ENCODE measurements at places on chromosomes 1 and 21. TPM values are rescaled to one million over a fixed set of nuclear protein-coding genes. Genes with fewer than 3 reads are reported as not detected.
A peak's percentile ranks its signal among the peaks of the same experiment; 100 is the strongest.

- DNase-seq: peak; percentile 76
These were observed 1.9 kb upstream of the SMG7 start for GRCh38 chr1:183470147-183470960.

DNA sequence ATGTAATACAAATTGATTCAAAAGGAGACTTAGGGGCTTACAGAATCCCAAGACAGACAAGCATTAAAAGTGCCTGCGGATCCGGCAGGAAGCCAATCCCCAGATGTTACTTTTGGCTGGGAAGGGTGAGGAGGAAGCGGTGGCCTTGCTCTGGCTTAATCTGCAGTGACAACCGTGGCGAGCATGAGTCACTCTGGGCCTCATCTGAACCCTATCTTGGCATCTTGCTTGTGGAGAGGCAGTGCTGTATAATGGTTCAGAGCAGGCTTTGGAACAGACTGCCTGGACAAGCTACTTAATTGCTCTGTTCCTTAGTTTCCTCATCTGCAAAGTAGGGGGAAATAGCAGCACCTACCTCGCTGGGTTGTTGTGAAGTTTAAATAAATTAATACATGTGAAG is 74.1 kb downstream of the XCL2 start:
- DNase-seq: peak; percentile 71

GRCh38 chr1:66613187-66613586 is 79.2 kb downstream of the SGIP1 start:
- DNase-seq: peak; percentile 27

GRCh38 chr1:4411862-4412261 is 242.5 kb upstream of the AJAP1 start:
- DNase-seq: no peak

- DNase-seq: no peak
These were observed 155.9 kb downstream of the ELAVL4 start for GRCh38 chr1:50264590-50264989.

DNA sequence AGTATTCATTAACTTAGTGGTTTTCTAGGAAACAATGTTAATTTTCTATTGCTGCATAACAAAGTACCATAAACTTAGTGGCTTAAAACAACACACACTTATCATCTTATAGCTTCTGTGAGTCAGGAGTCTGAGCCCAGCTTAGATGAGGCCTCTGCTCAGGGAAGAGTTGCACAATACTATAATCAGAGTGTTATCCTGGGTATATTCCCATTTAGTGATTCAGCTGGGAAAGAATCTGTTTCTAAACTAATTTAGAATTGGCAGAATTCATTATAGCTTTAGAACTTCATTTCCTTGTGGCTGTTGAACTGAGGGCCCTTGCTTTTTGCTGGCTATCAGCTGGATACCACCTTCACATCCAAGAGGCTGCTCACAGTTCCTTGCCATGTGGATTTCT is 515.5 kb downstream of the BRINP3 start:
- no peak for DNase-seq

- peak; percentile 7 for DNase-seq
These were observed 16.2 kb upstream of the LY9 start for GRCh38 chr1:160779626-160780397.

DNA sequence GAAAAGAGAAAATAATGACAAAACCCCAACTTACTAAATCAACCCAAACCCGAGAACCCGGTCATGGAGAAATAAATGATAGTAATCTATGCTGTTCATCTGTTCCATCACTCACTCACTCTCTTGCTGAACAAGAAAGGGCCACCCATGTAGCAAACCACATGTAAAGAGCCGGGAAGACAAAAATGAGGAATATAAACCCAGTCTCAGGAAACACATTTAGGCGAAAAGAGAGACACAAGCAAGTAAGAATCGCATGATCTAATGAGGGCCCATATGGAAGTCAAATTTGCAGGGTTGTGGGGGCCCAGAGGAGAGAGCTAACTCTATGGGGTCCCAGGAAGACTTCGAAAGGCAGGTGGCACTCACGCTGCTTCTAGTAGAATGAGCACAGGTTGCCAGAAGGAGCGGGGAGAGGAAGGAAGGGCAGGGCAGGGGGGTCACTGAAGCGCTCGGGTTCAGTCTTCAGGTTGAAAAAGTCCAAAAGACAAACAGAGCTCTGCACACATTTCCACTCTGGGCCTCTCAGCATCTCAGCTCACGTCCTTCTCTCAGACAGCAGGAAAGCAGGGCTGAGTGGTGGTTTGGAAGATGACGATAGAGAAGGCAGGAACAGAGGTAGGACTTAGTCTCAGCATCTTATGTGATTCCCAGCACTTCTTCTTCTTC is 142.9 kb upstream of the KRTAP19-8 start:
- DNase-seq: no peak

GRCh38 chr1:10693497-10694273 is 102.8 kb downstream of the CASZ1 start:
- DNase-seq: peak; percentile 71

DNA sequence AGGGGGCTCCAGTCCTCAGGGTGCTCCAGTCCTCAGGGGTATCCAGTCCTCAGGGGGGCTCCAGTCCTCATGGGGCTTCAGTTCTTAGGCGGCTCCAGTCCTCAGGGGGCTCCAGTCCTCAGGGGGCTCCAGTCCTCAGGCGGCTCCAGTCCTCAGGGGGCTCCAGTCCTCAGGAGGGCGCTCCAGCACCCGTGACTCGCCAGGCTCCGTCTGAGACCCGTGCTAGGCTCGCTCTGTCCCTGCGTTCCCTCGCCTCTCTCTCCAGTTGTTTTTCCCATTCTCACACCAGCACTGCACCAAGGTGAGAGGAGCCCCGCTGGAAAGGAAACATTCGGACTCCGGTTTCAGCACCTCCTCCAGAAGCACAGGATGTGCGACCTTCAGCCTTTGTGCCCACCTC is 9.4 kb upstream of the OR2M2 start:
- DNase-seq: no peak

- DNase-seq: no peak
These were observed 62.8 kb downstream of the NVL start for GRCh38 chr1:224266915-224267856.

- peak; percentile 97 for DNase-seq
These were observed 496.4 kb downstream of the SETD4 start for GRCh38 chr21:35563885-35564451.

DNA sequence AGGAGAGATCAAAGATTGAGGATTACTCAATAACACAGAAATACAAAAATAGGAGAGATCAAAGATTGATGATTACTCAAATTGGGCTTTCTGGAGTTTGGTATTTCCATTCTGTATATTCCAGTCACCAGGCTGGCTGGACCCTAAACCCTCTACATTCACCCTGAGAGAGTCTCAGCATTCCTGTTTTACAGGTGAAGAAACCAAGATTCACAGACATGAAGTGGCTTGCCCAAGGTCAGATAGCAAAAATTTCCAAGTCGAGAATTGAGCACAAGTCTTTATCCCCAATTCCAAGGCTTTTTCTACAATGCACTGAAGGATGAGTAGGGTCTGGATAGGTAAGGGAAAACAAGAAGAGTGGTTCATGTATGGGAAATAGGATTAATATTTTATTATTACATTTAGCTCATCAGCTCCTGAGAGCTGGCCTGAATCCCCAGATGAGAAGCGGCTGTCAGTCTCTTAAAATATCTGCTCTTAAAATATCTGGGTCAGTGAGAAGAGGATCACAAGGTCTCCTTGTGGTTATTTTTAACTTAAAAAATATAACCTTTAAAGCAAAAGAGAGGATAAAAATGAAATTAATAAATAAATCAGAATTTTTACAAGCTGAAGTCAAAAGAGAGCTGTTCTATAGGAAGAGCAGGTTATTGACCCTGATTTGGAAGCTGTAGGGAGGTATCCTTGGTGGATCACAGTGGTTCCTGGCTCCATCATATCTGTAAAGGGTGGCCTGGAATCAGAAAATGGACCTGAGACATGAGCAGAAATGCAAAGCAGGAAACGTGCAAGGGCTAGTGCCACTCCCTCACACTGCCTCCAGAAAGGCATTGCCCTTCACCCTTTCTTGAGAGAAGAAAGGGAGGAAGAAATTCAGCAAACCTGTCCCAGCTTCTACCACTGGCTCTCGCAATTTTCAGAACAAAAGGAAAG is 29.1 kb upstream of the SEC16B start:
- DNase-seq: no peak

GRCh38 chr21:16363100-16363499 is 633.3 kb downstream of the USP25 start:
- no peak for DNase-seq

The SPRR3 gene
- total RNA-seq: not detected

The GBP4 gene
- total RNA-seq: 1.4 TPM

The LGR6 gene
- total RNA-seq: not detected

The CDK18 gene
- 42.0 TPM for total RNA-seq

The LRRC53 gene
- 0.14 TPM for total RNA-seq

The DNM3 gene
- total RNA-seq: 0.42 TPM

All from cardiac muscle cell (in vitro differentiated cells and primary cell).